ENCODE measurements at places on chromosomes 6 and 20. TPM values are rescaled to one million over a fixed set of nuclear protein-coding genes. Genes with fewer than 3 reads are reported as not detected.
A peak's percentile ranks its signal among the peaks of the same experiment; 100 is the strongest.

DNA sequence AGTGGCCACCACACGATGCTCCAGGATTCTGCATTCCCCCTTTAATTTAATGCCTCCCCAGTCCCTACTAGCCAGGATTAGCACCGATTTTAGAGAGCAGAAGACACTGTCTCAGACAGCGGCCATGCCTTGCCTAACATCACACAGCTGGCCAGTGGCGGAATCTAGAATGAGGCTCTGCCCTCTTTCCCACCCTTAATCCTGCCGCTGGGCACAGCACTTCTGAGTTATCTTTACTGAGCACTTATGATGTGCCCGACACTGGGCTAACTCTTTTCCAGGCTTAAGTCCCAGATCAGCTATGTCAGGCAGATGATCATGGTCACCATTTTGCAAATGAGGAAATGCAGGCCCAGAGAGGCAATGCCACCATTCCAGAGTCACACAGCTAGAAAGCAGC lies 5.6 kb upstream of the BPIFA2 start:
- DNase-seq = no peak

- no peak for DNase-seq
Observed at GRCh38 chr6:31393932-31394331, 9.5 kb upstream of the MICA start.

- DNase-seq = no peak
Observed at GRCh38 chr6:90860822-90861601, 274.1 kb upstream of the MAP3K7 start.

DNA sequence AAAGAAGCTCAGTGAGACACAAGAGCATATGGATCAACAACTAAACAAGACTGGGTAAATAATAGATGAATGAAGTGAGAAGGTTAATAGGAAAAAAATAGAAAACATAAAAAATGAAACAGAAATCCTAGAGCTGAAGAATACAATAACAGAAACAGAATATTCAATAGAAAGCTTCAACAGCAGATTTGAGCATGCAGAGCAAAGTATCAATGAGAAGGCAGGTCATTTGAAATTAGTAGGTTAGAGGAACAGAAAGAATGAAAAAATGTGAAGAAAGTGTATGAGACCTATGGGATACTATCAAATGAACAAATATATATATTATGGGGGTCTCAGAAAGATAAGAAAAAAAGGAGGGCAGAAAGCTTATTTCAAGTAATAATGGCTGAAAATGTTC lies 362.9 kb upstream of the POU3F2 start:
- DNase-seq = no peak

- DNase-seq = no peak
Observed at GRCh38 chr20:21315138-21315537, 12.0 kb downstream of the XRN2 start.

DNA sequence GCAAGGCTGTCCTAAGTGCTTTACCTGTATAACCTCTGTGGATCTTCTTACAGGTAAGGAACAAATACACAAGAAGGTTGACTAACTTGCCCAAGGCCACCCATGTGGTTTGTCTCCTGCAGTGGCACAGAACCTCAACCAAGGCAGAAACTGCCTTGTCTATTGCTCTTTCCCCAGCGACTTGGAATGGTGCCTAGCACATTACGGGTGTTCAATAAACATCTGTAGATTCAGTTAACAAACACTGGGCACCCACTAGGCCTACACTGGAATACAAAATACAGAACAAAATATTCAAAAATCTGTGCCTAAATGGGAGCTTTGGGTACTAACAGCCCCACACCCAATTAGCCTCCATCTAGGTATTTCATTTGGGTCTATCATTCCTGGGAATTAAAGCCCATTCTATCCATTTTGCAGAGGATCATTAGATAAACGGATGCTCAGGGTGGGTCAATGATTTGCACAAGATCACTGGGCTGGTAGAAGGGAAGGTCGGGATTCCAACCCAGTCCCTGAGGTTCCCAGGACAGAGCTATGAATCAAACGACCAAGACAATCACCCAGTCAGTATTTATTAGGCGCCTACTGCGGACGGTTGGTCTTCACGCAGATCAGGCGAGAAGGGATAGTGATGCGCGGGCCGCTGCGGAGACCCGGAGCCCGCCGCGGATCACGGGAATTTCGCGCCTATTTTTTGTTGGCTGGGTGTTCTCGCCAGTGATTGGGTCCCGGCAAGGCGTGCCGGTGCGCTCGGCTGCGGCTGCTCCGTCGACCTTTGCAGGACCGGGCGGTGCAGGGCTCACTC lies at the start of gene STK35:
Gene STK35 (plus strand): TSS at position 771 of the 808 bp plus-strand sequence. CDS start 55 bp downstream, outside the sequence.
- DNase-seq = no peak

GRCh38 chr6:91117550-91117949 lies 530.7 kb upstream of the MAP3K7 start:
- no peak for DNase-seq

GRCh38 chr20:23234311-23235078 lies 116.1 kb upstream of the NXT1 start:
- no peak for DNase-seq

DNA sequence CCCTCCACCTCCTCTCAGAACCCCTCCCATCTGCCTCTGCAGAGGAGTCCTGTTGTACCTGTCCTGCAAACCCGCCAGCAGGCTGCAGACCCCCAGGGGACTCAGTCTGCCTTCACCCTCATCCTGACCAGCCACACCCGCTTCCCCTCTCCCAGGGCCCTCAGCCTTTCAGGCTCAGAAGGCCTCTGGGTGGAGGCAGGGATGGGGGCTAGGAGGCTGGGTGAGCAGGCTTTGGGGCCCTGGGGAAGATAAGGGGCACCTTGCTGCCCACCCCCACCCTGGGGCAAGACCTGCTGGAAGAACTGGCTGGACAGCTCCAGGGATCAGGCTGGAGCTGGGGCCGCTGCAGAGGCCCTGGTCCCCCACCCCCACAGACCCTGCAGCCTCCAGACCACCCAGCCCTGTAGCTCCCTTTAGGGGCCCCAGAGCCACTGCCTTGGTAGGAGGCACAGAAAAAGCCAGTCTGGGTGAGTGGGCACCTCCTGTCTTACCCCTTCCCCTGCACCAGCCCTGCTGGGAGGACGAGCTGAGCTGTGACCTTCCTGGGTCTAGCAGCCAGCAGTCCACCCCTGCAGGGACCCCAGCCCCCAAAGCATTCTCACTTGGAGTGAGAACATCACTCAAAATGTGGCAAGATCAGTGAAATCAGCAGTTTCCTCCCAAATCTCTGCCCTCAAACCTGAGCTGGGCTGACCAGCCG lies 5.2 kb downstream of the TEAD3 start:
- DNase-seq = no peak

- no peak for DNase-seq
Observed at GRCh38 chr6:112289038-112289566, 34.7 kb upstream of the LAMA4 start.

DNA sequence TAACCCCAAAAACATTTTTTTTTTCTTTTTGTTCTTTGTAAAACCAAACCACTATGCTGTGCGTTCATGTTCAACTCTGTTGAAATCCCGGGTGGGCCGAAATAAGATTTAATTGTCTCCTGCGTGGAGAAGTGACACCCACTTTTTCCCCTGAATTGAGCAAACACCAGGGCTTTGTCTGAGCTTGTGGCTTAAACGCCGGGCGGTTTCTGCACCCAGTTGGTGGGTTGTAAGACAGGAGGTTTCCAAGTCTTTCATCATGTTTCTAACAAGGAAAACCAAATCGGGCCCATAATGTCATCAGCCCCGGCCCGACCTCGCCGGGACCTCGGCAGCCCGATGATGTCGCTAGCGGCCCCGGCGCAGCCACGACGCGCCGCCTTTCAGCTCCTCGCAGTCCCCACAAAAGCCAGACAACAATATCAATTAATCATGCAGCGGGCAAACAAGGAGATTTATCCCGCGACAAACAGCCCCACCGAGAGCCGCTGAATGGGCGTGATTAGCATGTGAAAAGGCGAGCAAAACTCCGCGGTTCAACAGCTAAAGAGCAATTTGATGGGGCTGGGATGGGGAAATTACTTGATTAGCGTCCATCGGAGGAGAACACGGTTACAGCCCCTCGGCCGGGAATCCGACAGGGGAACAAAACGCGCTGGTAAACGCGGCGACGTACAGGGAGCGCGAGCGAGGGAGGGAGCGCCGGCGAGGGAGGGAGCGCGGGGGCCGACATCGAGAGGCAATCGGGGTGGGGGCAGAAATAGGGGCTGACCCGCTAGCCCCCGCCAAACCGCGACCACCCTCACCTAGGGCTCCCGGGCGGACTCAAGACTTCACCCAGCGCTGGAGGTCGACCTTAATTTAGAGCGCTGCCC lies 5.3 kb downstream of the LINC00237 start:
- no peak for DNase-seq

DNA sequence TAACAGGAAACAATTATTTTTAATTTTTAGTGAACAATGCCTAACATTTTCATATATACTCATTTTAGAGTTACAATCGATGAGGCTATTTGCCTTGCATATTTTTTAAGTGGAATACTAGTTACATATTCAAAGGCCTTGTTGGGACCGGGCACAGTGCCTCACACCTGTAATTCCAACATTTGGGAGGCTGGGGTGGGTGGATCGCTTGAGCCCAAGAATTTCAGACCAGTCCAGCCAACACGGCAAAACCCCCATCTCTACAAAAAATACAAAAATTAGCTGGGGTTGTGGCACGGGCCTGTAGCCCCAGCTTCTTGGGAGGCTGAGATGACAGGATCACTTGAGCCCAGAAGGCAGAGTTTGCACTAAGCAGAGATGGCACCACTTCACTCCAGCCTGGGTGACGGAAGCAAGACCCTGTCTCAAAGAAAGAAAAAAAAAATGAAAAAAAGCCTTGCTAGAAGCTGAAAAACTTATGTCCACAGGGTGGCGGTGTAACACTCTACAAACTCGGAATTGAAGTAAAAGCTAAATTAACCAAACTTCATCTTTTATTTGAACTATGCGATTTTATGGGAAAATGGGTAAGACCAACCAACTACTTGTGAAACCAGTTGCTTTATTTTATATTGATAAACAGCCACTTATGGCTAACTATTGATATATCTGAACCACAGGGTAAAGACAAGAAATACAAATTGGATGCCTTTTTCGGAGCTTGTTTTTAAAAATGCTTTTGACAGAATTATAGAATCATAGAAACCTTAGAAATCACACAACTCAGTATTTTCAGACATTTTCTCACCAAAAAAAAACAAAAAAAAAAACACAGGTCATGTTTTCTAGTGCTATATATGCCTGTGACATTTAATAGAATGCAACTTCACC lies 24.1 kb upstream of the ROS1 start:
- peak; percentile 80 for DNase-seq

DNA sequence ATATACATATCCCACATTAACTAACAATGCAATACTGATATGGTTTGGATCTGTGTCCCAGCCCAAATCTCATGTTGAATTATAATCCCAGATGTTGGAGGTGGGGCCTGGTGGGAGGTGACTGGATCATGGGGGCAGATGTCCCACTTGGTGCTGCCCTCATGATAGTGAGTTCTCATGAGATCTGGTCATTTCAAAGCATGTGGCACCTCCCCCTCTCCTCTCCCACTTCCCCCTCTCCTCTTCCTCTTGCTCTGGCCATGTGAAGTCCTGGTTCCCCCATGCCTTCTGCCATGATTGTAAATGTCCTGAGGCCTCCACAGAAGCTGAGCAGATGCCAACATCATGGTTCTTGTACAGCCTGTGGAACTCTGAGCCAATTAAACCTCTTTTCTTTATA lies 71.2 kb downstream of the FYN start:
- DNase-seq = no peak

DNA sequence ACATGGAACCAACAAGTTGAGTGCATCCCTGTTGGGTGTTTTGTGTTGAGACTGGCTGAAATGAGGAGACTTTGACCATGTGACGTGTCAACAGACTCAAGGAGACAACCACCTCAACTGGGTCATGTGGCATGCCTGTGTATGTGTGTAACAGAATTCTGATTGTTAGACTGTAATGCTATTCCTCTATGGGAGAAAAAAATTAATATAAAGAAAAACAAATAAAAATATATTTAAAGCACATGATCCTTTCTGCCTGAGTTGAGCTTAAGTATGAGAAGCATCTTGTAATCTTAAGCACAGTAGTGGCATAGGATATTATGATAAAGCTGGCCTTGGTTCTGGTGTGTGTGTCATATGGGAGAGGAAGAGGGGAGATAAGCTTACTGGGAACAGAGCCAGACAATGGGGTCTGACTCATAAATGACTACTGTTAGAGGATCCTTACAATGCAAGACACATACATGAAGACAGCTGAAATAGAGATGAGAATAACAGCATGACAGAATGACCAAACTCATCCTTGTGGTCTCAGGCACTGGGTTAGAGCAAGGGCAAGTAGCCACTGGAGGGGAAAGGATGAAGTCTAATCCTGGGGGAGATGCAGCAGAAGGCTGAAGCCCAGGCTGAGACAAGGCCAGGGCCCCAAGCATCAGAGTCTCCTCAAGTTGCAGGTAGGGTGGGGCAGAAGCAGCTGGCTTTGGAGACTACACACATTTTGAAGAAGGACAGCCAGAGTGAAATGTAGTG lies 9.2 kb downstream of the TP53INP2 start:
- peak; percentile 97 for DNase-seq

DNA sequence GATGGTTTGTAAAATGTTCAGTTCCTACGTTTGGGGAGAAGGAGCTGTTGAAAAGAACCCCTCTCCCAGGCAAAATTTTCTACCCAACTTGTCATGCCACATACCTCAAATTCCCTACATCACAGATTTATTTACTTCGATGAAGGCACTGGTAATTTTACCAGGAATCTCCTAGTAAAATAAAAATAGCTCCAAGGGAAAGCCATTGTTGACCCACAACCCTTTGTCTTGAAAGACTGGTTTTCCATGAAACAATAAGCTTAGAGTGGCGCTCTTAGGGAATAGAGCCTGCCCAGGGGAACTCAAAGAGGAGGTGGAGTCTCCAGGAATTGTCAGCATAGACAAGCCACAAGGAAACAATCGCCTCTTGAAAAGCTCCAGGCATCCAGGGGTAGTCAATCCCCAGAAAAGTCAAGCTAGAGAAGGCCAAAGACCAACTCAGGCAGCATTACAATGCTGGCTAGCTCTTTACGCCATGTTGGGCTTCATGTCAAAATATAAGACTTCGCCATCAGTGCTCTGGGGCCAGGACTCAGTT lies 99.2 kb upstream of the RREB1 start:
- DNase-seq = no peak

GRCh38 chr6:43609402-43609801 lies 19.7 kb downstream of the GTPBP2 start:
- DNase-seq = no peak

DNA sequence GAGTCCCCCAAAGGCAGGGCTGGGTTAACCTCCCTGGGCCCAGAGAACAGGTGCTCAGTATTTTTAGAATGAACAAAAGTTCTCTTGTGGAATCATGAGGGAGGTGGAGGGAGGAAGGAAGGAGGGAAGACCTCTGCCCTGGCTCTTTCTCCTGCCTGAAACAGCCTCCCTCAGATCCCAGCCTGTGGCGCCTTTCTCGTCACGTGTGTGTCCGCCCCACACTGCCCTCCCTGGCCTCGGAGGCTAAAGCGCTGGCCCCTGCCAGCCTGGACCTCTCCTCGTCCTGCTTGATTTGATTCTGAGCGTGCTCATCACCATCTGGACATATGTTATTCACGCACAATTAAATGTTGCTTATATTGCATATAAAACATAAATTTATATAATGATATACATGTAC lies 40.9 kb downstream of the PHACTR3 start:
- DNase-seq = no peak

- no peak for DNase-seq
Observed at GRCh38 chr6:113055061-113055460, 707.9 kb downstream of the RFPL4B start.

Gene SYS1
- total RNA-seq = 24.0 TPM

Gene SLC32A1
- not detected for total RNA-seq

Gene TFAP2B
- not detected for total RNA-seq

Gene PRICKLE4
- total RNA-seq = 6.4 TPM

Data from dermis microvascular lymphatic vessel endothelial cell (primary cell).